Activated CD4-positive, alpha-beta memory T cell treated with anti-CD3 and anti-CD28 coated beads for 36 hours (primary cell): ENCODE measurements at places on chromosomes 2 and 18.

- DNase-seq = no peak
Measured at GRCh38 chr2:236847538-236848263, 238.0 kb upstream of the COPS8 start.

DNA sequence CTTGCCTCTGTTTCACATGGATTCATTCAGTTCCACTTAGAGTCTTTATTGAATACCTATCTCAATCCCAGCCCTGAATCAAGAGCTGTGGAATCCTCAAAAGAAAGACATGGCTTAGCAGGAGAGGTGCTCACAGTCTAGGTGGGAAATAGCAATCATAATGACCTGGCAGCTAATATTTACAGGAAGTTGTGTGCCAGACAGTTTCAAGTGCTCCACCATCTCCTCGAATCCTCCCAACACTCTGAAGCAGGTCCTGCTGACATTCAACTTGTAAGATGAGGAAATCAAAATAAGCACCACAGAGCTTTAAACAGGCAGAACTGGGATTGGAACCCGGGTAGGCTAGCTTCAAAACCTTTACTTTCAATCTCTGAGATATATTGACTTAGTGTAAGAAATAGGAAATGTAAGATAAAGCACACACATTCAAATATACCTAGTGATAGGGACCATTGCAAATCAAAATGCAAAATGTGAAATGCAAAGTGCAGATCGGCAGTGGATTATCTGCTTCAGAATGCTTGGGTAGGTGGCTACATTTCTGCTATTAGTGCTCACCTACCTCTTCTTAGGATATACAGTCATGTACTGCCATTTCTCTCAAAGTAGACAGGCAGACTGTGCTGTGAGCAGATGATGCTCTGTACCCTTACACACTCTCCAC is 182.0 kb downstream of the PRKCE start:
- DNase-seq = no peak

DNA sequence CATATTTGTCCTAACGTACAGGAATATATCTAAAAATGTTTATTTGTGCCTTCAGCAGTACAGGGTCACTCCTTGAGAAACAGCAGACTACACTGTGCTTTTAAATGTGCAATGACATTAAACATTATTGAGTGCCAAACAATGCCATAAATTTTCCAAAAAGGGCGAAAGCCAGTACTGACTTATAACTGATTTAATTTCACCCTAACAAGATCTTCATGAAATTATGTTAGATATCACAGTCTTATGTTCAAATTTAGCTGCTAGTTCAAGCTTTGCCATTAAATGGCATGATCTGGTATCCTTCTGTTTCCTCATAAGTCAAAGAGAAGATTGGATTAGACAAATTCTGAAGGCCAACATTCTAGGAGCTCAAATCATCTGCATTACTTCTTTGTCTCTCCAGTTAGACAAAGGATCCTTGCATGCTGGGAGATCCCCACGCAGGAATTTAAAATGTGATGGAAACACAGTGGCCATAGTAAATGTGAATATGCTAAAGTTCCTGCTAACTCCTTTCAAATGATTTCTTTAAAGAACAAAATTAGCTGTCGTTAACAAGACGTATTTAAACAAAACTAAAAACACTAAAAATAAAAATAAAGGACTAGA is 129.3 kb upstream of the STON1 start:
- no peak for DNase-seq

DNA sequence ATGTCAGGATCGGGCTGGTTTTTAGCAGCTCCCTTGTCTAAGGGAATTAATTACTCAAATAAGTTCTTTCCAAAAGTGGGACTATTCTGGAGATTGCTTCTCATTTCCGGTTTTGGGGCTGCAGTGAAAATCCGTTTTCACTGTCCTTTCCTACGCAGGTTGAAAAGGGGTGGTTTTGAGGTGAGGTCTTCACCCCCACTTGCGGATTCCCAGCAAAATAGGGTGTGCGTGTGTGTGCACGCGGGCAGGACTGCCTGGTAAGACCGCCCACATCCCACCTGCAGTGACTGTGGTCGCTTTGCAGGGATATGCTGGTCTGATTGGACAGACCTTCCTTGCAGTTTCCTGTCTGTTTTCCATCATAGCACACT is 472 bp upstream of the PLEKHM3 start:
- peak; percentile 62 for DNase-seq

GRCh38 chr2:152557273-152557888 is 159.9 kb downstream of the PRPF40A start:
- no peak for DNase-seq

GRCh38 chr2:189580658-189581353 is at the start of gene SLC40A1:
TSS of gene SLC40A1 (minus strand) at chr2:189580786. CDS start at chr2:189580460, 326 bp downstream.
- peak; percentile 75 for DNase-seq

DNA sequence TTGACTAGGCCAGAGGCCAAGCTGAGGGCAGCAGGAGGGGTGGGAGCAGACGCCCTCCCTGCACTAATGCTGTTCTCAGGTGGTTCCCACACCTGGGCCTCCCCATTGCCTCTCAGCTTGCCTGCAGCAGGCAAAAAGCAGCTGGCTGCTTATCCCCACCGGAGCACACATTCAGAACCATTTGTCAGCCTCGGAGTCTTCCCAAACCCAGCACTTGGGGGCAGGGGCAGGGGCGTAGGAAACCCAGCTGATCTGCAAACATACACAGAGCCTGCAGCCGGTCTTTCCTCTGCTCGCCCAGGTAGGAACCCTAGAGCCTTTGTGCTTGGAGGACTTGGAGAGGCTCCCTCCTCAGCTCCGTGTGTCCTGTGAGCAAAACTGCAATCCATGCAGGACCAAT is 249.8 kb downstream of the CYP26B1 start:
- no peak for DNase-seq

DNA sequence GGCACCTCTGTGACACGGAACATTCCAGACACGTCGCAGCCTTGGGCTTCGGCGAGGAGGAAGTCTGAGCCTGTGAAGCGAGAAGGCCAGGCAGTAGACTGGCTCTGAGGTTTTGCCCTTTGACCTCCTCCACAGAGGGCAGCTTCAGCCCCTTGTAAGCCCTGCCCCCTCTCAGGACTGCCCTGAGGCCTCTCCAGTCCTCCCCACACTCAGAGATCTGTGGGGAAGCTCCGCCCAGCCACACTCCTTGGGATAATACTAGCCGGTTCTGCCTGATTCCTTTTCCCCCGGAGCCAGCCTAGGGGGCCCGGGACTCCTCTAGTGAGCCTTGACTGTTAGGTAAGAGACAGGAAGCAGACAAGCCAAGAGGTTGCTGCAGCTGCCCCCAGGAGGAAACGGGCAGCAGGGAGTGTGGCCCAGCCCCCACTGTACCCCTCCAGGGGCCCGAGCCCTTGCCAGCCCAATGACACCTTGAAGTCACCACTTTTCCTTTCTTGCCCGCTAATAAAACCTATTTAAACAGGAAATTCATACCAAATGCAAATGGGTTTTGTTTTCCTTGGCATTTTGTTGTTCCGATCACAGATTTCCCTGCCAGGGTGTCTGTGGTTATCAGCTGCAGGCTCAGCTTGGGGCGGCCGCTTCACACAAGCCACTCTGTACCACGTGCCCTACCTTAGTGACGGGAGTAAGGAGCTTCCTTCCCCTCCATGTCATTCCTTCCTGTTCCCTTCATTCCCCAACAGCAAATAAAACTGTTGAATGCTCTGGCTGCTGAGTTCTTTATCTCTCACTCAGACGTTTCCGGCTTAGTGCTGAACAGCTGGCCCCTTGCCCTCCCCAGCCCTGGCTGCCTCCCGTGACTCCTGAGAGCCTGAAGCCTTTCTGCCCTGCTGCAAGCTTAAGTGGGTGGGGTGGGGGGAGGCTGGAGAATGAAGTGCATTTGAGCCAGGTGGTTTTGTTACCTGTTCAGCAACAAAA is 124.7 kb downstream of the CABLES1 start:
- DNase-seq = no peak

- DNase-seq = no peak
Measured at GRCh38 chr2:39433586-39434195, 3.4 kb downstream of the MAP4K3 start.

DNA sequence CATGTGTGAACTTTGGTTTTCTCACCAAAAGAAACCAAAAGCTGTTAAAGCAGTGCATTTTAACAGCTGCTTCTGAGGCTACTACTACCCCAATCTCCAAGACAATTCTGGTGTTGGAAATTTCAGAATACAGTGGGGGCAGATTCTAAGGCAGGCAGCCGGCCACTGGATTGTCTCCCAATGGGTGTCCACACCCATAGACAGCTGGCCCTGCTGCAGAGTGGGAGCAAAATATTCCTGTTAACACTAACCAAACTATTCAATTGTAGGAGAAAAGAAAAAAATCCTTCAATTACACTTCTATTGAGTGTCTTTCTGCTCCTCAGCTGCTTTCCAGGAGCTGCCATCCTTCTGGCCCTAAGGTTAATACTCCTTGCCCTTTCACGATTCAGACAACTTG is 223.7 kb downstream of the ALK start:
- DNase-seq = no peak

DNA sequence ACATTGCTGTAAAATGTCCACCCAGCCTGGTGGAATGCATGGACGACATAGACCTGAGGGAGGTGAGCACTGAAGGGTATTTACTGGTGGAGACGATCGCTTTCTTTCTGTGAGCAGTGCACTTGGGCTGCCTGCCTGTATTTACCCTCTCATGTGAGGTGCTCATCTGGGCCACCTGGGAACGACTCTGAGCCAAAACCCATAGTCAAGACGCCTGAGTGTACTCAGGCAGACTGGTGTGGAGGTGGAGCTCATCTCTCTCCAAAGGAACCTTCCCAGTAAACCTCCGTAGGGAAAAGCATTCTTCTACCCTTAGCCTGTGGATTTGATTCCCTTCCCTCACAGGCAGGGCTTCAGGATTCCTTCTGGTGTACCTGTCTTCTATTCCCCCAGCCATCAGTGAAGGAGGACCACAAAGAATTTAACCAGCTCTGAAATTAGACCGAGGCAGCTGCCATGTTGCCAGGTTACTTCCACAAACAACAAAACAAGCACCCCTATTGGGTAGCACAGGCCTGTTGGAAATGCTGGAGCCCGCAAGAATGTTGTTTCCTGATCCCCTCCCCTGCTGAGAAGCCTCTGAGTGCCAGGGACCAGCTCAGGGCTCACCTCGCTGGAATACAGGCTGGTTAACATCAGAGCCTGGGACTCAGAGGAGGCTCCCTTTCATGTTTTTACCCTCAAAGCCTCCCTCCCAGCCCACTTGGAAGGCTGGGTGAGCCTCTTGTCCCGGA is 47.5 kb upstream of the TXNDC2 start:
- DNase-seq = no peak

DNA sequence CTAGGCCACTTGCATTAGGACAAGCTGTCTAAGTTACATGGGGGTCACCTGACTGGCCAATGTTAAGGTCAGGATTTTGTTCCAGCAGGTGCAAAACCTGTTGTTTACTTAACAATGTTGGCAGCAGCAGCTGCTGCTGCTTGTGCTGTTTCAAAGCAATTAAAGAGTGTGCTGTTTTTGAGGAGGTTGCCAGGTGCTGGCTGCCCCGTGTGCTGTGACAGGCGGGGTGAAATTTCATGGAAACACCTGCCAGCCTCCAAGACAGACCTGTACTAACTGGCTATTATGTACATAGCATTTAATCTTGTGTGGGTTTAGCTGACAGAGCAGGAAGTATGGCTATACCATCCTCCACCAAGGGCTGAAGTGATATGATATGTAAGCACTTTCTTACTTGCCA is 224.9 kb downstream of the ASXL3 start:
- DNase-seq = no peak

- DNase-seq = no peak
Measured at GRCh38 chr2:121547646-121548045, 17.0 kb downstream of the RNU4ATAC start.

DNA sequence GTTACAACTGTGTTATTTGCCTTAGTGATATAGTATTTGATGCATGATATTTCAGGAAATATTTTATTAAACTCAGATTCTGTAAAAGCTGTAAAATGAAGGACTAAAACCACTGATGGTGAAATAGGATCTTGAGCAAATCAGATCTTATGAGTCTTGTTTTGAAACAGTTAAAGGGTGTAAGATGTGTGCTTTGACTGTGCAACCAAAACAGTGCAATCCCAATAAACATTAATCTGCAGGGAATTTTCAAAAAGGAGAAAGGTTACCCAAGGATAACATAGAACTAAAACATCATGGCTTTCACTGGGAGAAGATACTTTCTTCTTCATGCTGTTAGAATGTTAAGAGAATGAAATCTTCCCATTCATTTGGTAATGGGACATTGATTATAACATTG is 378.7 kb downstream of the PARD3B start:
- no peak for DNase-seq

- no peak for DNase-seq
Measured at GRCh38 chr2:174332217-174332963, 2.4 kb upstream of the SP9 start.

GRCh38 chr2:230444832-230445231 is 28.8 kb downstream of the SP100 start:
- no peak for DNase-seq

DNA sequence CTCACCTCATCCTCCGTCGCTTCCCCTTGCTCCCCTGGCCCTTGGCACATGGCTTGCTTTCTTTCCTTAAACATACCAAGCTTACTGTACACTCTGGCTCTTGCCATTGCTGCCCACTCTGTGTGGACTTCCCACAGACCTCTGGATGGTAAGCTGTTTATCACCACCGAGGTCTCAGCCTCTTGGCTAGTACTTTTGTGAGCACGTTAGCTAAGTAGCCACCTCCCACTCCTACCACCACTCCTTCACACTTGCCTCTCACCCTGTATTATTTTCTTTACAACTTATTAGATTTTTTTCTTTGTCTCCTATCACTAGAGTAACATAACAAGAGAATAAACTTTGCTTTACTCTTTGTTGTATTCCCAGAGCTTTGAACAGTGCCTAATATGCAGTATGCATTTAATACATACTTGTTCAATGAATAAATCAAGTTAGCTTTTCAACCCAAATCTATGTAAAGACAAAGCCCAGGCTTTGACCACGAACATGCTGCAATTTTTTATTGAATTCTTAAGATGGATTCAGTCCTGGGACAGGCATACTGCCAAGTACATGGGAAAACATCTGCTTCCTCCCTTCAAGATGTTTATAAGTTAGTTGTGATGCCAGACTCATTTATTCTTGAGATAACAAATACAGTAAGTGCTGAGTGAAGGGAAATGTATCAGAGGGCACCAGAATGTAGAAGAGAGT is 25.0 kb upstream of the MSGN1 start:
- no peak for DNase-seq
